Effector CD8-positive, alpha-beta T cell (primary cell): ENCODE measurements at places on chromosomes 2 and 18.

DNA sequence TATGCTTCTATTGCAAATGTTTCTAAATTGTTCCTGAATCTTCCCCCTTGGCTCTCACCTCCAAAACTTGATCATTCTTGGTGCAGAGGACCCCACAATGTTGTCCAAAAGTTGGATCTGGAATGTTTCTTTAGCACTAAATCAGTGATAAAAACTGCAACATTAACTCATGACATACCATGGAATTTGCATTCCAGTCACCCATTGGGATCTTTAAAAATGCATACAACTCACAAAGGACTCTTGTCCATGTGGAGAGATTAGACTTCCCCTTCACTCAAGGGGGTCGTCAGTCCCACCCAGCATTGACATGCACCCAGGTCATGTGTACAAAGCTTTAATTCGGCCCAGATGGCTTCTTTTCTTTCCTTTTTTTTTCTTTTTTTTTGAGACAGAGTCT, 169.3 kb downstream of the SETBP1 start:
- DNase-seq, result no peak

- DNase-seq, result no peak
These were observed 101.8 kb downstream of the CD226 start for GRCh38 chr18:69845593-69846506.

DNA sequence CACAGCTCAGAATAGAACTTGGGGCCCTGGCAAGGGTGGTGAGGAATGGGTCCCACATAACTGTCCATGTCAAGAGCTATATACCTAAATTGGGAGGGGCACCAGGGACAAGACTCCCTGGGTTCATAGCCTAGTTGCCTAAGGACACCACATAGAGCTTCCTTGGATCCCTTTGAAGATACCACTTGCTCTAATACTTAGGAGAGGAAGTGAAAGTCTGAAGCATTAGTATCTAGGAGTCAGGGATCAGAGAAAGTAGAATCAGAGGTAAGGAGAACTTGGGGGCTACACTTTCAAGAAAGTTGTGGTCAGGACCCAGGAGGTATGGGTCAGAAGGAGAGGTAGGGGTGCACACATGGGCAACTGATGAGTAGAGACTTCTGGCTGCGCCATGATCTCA, 318.2 kb upstream of the SLC39A10 start:
- DNase-seq, result no peak

- DNase-seq, result no peak
These were observed 23.5 kb downstream of the ITSN2 start for GRCh38 chr2:24336811-24337210.

DNA sequence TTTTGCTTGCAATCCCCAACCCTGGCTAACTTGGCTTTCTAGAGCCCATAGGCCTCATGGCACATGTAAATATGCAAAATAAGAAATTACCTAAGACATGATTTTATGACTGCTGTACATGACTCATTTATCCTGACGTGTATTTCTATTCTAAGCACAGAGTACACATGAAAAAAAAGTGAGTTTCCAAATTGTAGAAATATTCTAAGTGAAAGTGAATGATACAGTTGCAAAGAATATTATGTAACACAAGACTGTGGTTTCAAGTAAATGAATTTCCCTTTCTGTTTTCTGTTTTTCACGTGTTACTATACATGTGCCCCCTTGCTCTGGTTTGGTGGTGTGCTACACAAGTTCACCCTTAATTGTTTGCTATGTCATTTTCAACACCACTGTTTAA, 162.4 kb downstream of the LRP1B start:
- DNase-seq, result no peak

- DNase-seq, result no peak
These were observed 28.2 kb downstream of the UBE2F start for GRCh38 chr2:237995036-237995435.

- no peak for DNase-seq
These were observed 757.4 kb downstream of the RNF144A start for GRCh38 chr2:7674606-7675005.

DNA sequence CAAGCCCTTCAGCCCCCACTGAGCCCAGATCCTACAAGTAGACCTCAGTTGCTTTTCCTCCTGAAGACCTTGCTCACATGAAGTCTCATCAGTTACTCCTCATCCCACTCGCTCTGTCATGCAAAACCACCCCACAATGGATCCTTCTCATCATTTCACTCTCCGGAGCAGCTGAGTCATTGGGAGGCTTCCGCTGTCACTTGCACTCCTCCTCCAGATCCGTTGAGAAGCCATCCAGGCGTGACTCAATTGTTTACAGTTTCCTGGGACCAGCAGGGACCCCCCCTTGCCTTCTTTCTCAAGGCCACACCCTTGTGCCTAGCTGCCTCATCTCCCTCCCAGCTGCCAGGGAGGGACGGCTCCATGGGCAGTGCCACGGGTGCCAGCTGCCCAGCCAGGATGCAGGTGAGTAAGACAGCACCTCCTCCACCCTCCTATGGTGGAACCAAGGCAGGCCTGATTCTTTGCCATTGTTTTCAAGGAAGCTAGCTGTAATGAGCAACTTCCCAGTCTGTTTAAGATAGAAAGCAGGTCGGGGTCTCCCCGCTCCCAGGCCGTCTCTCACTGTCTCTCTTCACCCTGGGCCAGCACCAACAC, 16.3 kb downstream of the GPR55 start:
- DNase-seq, result no peak

DNA sequence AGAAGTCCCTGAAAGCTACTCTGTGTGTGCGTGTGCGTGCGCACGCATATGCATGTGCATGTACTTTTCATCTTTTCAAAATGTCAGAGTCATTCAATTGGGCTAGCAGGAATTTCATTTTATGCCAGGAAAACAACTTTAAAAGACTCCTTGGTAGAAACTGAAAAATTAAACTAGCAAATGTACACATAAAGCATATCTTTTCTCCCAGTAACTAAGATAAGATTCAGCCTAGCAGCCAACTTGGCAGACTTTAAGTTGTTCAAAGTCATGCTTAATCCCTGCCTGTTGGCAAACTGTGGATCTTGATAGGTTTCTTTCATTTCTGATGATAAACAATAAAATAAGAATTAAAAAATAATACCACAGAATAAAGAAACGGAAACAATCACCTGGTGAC, 1129.1 kb downstream of the LRP1B start:
- DNase-seq, result no peak

DNA sequence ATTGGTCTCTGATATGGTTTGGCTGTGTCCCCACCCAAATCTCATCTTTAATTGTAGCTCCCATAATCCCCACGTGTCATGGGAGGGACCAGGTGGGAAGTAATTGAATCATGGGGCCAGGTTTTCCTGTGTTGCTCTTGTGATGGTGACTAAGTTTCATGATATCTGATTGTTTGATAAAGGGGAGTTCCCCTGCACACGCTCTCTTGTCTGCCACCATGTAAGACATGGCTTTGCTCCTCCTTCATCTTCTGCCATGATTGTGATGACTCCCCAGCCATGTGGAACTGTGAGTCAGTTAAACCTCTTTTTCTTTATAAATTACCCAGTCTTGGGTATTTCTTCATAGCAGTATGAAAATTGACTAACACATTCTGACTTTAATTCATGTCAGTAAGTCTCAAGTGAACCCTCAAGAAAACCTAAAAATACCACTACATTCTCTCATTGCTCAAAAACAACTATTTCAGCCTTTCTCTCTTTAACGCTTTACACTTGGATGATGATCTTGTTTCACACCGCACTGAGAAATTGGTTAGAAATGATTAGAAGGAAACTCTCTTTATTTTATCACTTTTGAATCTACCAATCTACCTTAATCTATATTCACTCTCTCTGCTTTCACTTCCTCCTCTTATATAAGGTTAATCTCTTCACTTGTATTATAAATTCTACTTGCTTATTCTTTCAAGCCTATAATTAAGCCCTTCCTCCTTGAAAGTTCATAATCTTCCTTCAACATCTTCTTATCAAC, 110.1 kb downstream of the GALR1 start:
- no peak for DNase-seq

DNA sequence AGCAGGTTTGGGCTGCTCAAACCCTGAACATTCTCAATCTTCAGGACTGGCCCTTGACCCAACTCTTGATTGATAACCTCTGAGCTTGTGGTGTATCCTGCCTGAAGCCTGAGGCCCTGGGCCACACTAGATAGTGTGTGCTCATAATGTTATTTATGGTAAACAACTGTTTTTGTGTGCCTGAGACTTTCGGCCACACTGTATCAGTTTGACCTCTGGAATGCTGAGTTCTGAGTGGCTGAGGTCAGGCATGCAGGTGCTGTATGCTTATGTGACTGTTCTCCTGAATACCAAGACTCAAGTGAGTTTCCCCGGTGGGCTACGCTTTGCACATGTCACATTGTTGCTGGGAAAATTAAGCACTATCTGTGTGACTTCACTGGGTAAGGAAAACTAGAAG, 82.2 kb upstream of the RMP24 start:
- DNase-seq, result no peak

- DNase-seq, result no peak
These were observed 176.8 kb upstream of the ALKAL2 start for GRCh38 chr2:464562-465309.

GRCh38 chr2:161117506-161117905, 42.7 kb upstream of the TANK start:
- DNase-seq, result no peak

DNA sequence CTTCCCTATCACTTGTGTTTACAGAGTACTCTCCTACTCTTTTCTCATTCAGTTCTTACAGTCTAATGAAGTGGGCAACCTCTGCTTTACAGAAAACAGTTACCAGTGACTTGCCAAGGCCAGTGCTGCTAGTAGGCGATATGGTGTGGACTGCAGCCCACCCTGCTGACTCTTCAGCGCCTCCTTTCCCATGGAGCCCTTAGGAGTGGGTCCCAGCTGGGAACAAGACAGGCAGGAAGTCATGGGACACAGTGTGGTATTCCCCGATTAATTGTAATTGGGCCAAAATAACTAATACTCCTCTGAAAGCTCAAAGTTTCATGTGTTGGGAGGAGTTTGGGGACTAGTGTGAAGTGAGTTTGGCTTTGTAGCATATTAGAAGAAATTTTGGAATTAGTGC, 120.1 kb upstream of the EML6 start:
- no peak for DNase-seq

DNA sequence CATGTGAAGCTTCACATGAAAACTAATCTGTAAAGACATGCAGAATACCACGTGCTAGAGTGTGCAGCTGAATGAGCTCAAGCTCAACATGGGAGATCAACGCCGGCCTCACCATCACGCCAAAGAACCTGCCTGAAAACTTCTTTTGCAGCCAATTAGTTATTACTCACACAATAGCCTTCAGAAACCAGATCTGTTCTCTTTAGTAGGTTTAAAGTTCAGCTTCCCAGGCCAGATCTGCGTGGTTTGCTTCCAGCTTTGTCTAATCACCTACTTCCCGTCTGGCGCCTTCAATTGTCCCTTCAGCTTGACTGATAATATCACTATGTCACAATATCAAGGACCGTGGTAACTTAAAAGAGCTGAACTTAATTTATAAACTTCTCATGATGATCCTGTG, 68.0 kb upstream of the ZNF236 start:
- DNase-seq, result no peak

- no peak for DNase-seq
These were observed 231.5 kb downstream of the TTC32 start for GRCh38 chr2:19670303-19670702.

GRCh38 chr2:231769170-231770136, 11.6 kb downstream of the PDE6D start:
- DNase-seq, result no peak

GRCh38 chr2:152584301-152584700, 133.0 kb downstream of the PRPF40A start:
- no peak for DNase-seq

DNA sequence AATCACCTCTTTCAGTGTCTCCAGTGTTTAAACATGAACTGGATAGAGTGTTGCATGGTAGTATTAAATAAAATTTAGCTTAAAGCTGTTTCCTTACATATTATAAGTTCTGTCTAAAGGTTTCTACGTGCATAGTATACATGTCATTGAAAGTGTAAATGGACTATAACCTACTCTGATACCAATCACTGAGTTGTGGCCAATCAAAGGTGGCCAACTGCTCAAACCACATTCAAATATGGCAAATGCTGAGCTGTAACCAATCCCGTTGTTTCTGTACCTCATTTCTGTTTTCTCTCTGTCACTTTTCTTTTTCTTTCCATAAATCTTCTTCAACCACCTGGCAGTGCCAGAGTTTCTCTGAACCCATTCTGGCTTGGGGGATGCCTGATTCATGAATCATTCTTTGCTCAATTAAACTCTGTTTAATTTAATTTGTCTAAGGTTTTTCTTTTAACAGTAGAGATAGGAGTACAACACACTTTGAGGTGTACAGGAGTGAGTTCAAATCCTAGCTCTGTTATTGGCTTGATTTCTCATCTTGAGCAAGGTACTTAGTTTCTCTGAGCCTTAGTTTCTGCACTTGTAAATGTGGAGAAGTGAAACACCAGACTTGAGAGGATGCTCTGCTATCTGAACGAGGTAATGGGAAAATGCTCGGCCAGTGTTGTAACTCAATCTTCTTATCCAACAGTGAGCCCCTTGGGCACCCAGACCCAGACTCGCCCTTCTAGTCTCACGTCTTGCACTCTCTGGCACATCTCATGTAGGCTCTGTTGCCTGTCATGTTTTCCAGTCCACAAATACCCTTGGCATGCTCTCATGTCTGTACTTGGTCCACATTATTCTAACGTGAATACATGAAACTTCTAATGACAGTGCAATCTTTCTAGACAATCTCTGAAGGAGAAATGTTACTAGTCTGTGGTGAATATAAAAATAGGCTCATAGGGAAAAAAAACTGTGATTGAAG, 228.0 kb downstream of the PIK3C3 start:
- no peak for DNase-seq

- no peak for DNase-seq
These were observed 9.4 kb upstream of the MOB1A start for GRCh38 chr2:74188018-74188601.

- DNase-seq, result no peak
These were observed 1106.4 kb upstream of the ZEB2 start for GRCh38 chr2:145626301-145626700.
